Cerebellum (tissue), 4 donors: ENCODE measurements at places on chromosomes 12 and 14.

GRCh38 chr12:120238839-120239445, 26.6 kb downstream of the PXN start:
- DNase-seq, result no peak

DNA sequence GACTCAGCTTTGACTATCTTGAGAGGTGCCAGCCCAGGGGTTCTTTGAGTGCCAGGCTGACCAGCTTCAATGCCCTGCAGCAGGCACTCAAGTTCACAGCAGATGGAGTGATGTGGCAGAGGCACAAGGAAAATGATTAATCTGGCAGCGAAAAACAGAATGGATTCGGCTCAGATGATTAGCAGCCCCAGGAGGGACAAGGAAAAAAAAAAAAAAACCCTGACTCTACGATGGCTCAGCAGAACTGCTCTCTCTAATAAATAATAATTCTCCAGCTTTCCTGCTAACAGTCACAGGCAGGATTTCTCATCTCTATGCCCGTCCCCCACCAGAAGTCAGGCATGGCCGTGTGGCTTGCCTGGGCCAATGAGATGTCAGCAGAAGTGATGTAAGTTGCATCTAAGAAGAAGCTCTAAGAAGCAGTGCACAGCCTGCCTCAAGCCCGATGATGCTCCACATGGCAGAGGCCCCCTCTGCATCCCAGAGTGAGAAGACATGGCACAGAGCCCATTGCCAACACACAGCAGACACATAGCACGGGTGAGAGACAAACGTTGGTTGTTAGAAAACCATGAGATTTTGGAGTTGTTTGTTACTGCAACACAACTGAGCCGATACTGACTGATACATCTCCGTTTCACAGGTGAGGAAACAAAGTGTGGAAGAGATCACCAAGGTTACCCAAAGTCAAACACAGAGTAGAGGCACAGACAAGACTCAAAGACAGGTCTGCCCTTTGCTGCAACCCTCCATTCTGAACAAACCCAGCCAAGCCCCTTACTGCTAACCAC, 111.0 kb downstream of the SCARB1 start:
- peak; percentile 51 for DNase-seq

DNA sequence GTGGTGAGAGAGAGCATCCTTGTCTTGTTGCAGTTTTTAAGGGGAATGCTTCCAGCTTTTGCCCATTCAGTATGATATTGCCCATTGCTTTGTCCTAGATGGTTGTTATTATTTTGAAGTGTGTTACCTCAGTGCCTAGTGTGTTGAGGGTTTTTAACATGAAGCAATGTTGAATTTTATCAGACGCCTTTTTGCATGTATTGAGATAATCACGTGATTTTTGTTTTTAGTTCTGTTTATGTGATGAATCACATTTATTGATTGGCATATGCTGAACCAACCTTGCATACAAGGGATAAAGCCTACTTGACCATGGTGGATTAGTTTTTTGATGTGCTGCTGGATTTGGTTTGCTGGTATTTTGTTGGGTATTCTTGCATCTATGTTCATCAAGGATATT, 302.3 kb upstream of the G2E3 start:
- DNase-seq, result no peak

GRCh38 chr14:20751963-20752562, 6.4 kb downstream of the EDDM3A start:
- no peak for DNase-seq

DNA sequence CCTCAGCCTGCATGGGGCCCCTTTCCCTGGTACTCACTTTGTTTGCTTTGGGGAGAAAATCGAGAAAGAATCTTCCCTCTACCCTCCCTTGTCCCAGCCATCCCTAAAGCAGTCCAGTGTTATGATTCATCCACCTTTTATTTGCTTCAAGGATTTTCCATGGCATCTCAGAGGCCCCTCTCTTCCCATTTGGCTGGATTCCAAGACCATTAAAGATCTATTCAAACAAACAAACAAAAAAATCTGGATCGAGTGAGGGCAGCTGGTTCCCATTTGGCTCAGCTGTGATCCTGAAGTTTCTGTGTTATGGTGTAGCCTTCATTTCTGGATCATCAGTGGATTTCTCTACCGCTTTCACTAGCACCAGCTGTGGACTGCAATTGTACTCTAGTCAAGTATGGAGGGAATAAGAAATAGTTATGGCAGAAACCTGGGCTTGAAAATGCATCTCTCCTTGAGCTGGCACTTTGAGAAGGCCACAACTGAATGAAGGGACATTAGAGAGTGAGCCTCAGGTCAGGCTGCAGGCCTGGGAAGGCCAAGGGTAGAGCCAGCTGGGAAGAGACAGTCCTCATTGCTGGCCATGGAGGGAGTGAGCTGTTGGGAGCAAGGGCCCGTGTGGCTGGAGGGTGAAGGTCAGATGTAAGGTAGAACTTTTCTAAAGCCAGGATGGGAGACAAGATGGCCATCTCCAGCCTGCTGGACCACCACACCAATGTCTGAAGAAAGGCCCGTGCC, 13.7 kb downstream of the KRT71 start:
- no peak for DNase-seq

GRCh38 chr12:5577211-5577612, 145.3 kb downstream of the NTF3 start:
- DNase-seq, result no peak

- no peak for DNase-seq
Observed at GRCh38 chr12:114430306-114430705, 24.4 kb upstream of the TBX5 start.

DNA sequence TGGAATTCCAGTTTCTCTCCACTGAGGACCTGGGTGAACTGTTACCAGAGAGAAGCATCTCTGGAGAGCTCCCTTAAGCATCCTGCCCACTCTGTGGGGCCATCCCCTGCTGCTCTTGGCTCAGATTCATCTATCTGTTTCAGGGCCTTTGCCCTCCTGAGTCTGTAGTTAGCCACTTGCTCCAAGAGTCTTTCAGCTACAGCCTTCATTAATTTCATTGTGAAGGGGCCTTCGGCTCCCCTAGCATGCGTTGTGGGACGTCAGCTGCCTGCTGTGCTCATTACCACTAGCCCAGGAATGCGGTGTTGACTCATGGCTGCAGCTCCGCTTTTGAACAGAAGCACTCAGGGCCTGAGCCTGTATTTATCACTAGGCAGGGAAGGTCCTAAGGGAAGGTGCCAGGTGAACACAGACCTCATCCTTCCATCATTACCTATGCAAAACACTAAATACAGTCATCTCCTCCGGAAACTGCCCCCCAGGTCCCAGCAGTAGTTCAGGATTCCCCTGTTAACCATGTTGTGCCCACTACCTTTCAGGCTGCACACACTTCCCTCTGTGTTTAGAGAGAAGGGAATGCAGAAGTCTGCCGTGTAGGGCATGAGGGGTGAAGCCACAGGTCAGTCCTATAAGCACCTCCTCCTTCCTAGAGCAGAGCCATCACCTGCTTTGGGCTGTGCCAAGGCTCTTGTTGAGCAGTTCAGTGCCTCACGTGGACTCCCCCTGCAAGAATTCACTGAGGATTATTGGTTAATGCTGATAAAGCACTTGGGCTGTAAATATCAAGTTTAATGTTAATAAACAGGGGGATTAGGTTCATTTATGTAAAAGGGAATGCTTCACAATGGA, 191.4 kb downstream of the CACNA1C start:
- no peak for DNase-seq

DNA sequence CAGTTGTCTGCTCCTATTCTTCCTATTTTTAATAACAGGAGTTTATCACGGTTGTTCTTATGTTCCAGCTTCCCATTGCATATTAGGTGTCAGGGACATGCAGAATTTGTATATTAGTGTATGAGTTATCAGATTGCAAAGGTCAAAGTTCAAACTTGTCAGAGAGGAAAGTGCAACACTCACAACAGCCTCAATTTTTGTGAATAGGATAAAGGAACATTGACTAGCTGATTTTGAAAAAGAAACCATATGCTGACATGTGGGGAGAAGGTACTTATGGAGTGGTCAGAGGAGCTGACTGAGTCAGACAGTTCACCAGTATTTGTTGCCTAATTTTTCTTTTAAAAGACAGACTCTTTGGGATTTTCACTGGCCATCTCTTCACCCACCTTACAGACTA, 222.1 kb downstream of the C12orf50 start:
- no peak for DNase-seq

- DNase-seq, result peak; percentile 67
Observed at GRCh38 chr12:57243521-57244311, 7.3 kb downstream of the STAC3 start.

DNA sequence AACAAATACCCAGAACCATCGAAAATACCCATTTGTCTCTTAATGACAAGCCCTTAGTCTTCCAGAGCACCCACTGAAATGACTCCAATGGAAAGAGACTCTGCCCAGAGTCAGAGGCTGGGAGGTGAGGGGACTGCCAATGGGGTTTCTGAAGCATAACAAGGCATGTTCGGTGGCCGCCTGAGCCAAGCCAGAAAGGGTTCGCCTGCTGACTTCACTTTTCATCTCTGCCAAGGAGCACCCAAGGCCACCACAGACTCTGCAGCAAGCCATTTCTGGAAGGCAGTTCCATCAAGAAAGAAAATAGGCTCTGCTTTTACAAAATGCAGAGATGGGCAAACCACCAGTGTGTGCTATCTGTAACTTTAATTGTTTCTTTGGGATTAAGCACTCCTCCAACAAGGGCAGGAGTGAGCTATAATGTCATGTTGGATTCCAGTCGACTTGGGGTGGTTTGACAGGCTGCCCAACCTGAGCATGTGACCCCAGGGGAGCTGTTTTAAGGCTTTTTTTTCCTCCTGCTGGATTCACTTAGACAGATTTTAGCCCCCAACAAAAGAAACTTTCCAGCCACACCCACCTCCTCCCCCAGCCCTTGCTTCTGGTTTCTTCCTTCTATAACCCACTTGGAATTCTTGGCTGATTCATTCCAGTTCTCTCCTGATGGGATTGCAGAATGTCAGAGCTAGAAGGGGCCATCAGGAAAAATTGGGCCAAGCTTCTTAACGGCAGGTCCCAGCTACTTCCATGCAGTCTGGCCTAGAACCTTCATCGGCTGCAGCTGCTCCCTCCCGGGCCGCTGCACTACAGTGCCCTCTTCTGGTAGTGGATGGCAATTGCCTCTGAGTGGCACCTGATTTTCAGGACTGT, 24.1 kb downstream of the CKAP4 start:
- DNase-seq, result peak; percentile 74

GRCh38 chr12:16716928-16717327, 111.0 kb upstream of the LMO3 start:
- no peak for DNase-seq
